Body of pancreas (tissue), 4 donors: ENCODE measurements at places on chromosomes 1 and 21. TPM values are rescaled to one million over a fixed set of nuclear protein-coding genes. Genes with fewer than 3 reads are reported as not detected.

The TTLL7 gene
- total RNA-seq: 29.0 TPM

The SPATA17 gene
- total RNA-seq: 2.6 TPM

The PTPN22 gene
- total RNA-seq: 2.9 TPM

The RRP1B gene
- 19.1 TPM for total RNA-seq

The CFHR3 gene
- not detected for total RNA-seq
